ENCODE measurements at places on chromosomes 11 and 22. TPM values are rescaled to one million over a fixed set of nuclear protein-coding genes. Genes with fewer than 3 reads are reported as not detected.

DNA sequence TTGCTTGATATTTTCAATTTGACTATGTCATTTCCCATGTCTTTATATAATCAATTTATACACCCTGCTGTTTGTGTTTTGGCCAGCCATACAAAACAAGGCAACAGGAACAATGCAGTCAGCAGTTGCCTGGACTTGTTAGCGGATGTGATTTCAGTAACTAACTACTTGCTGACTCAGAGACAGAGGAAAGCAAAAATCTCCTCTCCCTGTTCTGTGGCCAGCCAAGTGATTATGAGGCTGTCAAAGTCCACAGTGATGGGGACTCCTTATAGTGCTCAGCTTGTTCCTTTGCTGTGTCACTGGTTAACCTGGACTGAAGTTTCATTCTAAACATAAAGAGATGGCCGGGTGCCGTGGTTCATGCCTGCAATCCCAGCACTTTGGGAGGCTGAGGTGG, 32.6 kb upstream of the APLP2 start:
- peak; percentile 52 for DNase-seq

DNA sequence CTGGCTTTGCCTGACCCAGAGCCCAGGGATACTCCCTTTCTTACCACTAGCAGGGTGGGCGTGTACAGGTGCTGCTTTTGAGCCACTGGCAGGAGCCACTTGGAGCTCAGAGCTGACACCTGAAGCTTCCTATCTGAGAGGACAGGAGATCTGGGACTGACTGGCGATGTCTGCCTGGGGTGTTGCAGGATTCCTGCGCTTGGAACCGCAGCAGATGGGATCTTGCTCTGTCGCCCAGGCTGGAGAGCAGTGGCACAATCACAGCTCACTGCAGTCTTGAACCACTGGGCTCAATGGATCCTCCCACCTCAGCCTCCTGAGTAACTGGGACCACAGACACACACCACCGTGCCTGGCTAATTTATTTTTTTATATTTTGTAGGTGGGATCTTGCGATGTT, 17.7 kb downstream of the GP1BB start:
- DNase-seq: no peak

GRCh38 chr11:63660972-63661371, 10.2 kb downstream of the ATL3 start:
- no peak for DNase-seq

- peak; percentile 7 for DNase-seq
Observed at GRCh38 chr11:118897721-118898310, 14.1 kb downstream of the CXCR5 start.

- DNase-seq: no peak
Observed at GRCh38 chr22:33565580-33565995, 354.7 kb downstream of the LARGE1 start.

GRCh38 chr11:87059596-87060390, 22.1 kb downstream of the TMEM135 start:
- no peak for DNase-seq

DNA sequence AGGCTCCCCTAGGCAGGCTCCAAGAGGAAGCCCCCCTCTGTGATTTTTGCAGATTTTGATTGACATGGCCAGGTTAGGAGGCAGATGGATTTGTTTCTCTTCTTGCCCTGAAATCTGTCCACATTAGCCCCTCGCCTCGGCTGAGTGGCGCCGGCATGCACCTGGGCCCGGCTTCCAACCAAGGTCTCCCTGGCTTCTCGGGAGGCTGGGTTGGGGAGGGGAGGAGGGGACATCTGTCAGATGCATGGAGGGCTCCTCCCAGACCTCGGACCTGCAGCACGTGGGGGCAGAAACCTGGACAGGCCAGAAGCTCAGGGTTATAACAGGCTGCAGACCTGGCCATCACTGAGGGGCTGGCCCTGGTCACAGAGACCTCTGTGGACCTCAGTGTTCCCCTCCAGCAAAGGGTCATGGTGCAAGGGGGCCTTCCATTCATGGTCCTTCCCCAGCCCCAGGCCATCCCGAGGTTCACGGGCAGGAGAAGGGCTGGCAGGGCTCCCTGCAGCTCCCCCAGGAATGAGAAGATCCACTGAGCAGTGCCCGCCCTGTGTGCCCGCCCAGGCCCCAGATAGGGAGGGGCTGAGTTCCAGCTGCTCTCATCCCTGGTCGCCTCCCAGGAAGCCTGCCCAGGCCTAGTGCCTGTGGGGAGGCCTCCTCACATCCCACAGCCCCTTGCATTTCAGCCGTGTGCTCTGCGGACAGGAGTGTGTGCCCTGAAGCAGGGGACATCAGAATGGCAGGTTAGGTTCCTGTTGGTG, 747.8 kb downstream of the BRD1 start:
- DNase-seq: no peak

GRCh38 chr22:40727070-40727963, 48.0 kb downstream of the MCHR1 start:
- no peak for DNase-seq

GRCh38 chr22:36926309-36926708, 12.9 kb downstream of the CSF2RB start:
- DNase-seq: no peak

- no peak for DNase-seq
Observed at GRCh38 chr11:72716290-72716689, 35.9 kb downstream of the ARAP1 start.

GRCh38 chr11:8403310-8403709, 139.6 kb upstream of the LMO1 start:
- DNase-seq: no peak

DNA sequence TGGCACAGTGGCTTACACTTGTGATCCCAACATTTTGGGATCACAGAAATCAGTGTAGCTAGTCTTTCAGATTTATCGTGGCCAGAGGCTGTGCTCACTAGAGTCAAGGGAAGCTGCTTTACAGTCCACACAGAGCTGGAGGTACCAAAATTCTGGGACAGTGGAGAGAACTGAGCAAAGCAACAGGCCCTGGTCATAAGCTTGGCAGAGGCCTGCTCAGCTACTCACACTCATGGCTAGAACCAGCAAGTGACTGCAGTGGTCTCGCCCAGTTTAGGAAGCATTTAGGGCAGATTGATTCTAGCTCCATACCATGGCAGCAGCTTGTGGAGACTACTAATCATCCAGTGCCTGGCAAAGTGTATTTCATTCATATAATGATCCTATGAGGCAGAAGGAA, 8.8 kb downstream of the TMEM216 start:
- DNase-seq: no peak

DNA sequence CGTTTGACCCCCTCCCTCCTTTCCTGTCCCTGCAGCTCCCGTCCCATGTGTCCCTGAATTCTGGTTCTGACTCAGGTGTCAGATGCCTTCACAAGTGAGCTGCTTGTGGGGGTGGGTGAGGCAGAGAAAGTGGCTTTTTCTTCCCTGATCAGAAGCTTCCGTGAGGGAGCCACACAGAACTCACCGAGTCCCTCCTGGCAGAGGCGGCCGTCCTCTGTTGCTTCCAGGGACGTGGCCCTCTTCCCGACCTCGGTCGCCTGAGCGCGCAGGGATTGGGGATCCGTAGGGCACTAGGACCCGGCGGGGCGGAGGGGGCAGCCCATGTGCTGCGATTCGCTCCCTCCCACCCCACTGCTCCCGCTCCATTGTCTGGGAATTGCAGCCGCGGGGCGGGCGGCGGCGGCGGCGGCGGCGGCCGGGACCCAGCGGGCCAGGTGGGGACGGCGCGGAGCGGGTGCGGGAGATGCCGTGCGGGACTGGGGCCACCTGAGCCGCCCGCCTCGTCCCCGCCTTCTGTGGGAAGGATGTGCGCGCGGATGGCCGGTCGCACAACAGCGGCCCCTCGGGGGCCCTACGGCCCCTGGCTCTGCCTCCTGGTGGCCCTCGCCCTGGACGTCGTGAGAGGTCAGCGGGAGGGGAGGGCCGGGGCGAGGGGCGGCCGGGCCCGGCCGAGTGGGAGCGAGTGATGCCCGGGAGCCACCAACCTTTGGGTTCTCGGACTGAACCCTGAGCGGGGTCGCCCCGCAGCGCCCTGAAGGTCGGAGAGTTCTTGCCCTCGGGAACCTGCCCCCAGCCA, at the start of gene TMEM132A:
TMEM132A (plus strand) TSS at position 351 of the 796 bp plus-strand sequence; CDS start at position 525, 174 bp downstream.
- DNase-seq: peak; percentile 74

DNA sequence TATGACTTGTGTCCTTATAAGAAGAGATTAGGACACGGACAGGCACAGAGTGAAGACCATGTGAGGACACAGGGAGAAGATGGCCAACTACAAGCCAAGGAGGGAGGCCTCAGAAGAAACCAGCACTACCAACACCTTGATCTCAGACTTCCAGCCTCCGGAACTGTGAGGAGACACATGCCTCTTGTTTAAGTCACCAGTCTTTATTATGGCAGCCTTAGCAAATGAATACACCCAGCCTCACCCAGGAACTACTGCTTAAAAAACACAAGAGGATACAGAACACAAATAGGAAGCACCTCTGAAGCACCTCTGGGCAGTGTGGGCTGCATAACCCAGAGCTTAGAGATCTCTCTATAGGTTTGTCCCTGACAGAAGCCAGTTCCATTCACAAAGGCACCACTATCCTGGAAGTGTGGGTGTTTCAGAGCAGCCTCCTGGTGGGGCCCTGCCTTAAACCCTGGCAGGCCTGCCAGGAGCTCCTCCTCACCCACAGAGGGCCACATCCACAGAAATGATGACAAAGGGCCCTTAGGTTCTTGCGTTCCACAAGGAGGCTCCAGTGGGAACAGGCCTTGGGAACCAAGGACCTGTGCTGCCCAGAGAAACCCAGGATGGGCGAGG, 58.8 kb downstream of the CHRDL2 start:
- DNase-seq: no peak

DNA sequence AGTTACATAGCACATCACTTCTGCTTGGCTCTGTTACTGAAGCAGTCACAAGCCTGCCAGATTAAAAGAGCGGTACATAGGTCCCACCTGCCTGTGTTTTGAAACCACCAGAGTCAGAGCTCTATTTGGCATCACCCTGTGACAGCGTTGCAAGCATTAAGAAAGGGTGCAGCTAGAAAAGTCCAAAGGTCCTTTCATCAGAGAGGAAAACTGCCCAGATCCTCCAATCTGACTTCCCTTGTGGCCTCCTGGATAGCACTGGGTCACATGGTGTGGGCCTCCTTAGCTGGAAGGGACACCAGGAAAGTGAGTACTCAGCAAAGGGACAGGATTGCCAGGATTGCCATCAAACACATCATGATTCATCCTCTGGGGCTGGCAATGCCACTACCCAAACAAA, 22.9 kb downstream of the STX3 start:
- peak; percentile 73 for DNase-seq

DNA sequence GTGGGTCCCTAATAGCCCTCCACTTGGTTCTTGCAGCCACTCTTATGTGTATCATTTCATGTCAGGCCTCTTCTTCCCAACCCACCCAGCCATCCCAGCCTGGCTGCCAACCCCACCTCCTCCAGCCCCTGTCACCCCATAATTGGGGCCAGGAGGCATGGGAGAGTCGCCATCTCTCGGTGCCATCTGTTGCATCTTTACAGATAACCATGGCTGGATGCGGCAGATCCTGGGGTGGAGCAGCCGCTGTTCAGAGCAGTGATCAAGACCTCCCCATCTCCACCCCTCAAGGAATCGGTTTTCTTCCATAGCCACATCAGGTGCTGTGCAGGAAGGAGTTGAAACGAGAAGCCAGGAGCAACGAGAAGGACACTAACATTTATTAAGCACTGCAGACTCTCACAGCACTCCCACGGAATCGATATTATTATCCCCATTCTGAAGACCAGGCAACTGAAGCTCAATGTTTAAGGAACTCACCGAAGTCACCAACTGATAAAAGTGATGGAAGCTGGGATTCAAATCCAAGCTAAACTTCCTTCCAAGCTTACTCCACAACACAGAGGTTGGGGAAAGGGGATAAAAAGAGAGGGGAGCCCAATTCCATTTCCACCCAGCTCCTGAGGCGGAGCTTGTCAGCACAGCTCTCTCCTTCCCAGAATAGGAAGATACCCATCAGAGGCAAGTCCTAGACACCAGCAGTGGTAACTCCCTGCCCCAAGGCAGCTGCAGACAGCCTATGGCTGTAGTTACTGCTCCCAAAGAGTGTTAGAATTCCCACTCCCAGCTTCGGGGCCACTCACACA, 2.7 kb downstream of the SLC43A1 start:
- no peak for DNase-seq

DNA sequence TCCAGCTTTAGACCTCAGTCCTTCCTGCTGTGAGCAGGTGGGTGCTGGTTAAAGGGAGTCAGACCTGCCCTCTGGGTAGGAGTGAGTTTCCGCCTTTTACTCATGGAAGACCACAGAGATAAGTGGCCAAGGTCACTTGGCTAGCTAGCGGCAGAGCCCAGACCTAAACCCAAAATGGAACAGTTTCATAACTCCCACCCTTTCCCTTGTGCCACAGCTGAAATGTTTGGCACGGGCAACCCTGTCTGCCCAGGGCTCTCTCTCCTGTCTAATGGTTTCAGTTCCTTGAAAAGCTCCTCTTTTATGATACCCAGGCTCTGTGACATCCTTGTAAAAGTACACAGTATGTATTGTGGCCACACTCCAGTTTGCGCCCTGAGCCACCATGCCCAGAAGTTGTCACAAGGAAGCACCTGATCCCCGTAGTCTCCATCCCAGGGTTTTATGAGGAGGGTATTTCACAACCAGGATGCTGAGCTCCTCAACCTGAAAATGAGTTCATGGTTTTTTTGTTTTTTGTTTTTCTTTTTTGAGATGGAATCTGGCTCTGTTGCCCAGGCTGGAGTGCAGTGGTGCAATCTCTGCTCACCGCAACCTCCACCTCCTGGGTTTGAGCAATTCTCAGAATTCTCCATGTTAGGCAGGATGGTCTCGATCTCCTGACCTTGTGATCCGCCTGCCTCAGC, 5.1 kb downstream of the MB start:
- DNase-seq: peak; percentile 56

GRCh38 chr22:30908051-30908461, 60.5 kb downstream of the MORC2 start:
- DNase-seq: no peak

DNA sequence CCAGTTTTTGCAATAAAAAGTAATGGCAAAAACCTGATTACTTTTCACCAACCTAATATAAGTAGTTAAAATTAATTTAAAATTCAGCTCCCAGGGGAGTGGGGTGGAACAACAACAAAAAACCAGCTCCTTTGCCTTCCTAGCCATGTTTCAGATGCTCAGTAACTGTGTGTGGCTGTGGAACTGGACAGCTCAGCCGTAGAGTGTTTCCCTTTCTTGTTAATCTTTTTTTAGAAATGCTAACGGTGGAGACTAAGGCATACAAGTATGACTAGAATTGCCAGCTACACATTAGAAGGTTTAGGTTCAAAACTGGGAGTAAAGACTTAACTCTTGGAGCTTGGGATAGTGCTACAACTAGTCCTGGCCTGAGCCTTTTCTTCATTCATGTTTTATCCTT, 45.0 kb downstream of the PPP6R3 start:
- DNase-seq: no peak

The SDF2L1 gene
- total RNA-seq: 34.0 TPM

The DLG2 gene
- total RNA-seq: 1.9 TPM

The INTS4 gene
- 3.8 TPM for total RNA-seq

The MOV10L1 gene
- total RNA-seq: 0.41 TPM

The ST3GAL4 gene
- total RNA-seq: 169 TPM

The BLID gene
- not detected for total RNA-seq

The SAA4 gene
- not detected for total RNA-seq

The GAS2 gene
- total RNA-seq: 8.3 TPM
